ENCODE measurements at places on chromosomes 16 and 17. TPM values are rescaled to one million over a fixed set of nuclear protein-coding genes. Genes with fewer than 3 reads are reported as not detected.

Gene CORO1A
- 107 TPM for polyA plus RNA-seq

Gene PDF
- 6.0 TPM for polyA plus RNA-seq

Gene ZNF469
- polyA plus RNA-seq: not detected

Gene MYH11
- polyA plus RNA-seq: not detected

Gene C17orf78
- not detected for polyA plus RNA-seq

Gene CNGB1
- 20.7 TPM for polyA plus RNA-seq

Gene GPR179
- polyA plus RNA-seq: not detected

Gene FNDC8
- not detected for polyA plus RNA-seq

Gene CLEC18C
- polyA plus RNA-seq: 1.3 TPM

Gene BIRC5
- polyA plus RNA-seq: 2.3 TPM

Gene FSCN2
- polyA plus RNA-seq: 3.6 TPM

Gene WSB1
- 1,855 TPM for polyA plus RNA-seq

Gene SETD1A
- polyA plus RNA-seq: 3.3 TPM

Gene ST6GALNAC1
- polyA plus RNA-seq: not detected

Gene CCDC154
- polyA plus RNA-seq: 3.1 TPM

Gene PIK3R5
- polyA plus RNA-seq: not detected

Gene CENPV
- 291 TPM for polyA plus RNA-seq

Gene ARSG
- 11.3 TPM for polyA plus RNA-seq

Gene HOXB8
- not detected for polyA plus RNA-seq

Gene GNG13
- polyA plus RNA-seq: not detected

Gene ACSM5
- polyA plus RNA-seq: not detected

Gene PIPOX
- polyA plus RNA-seq: 4.4 TPM

Gene PRPSAP2
- polyA plus RNA-seq: 358 TPM

Gene LGALS9B
- polyA plus RNA-seq: not detected

Gene LRRC75A
- polyA plus RNA-seq: 0.53 TPM

Gene FMNL1
- polyA plus RNA-seq: 5.6 TPM

Gene SP6
- polyA plus RNA-seq: 0.42 TPM

Measured in neural cell (in vitro differentiated cells).